ENCODE measurements at places on chromosomes 13 and 19. TPM values are rescaled to one million over a fixed set of nuclear protein-coding genes. Genes with fewer than 3 reads are reported as not detected.
A peak's percentile ranks its signal among the peaks of the same experiment; 100 is the strongest.

Gene LRRC4B
- total RNA-seq, result 1.8 TPM

Gene CEACAM16
- not detected for total RNA-seq

Gene ZNF69
- total RNA-seq, result 5.9 TPM

Gene RFPL4AL1
- not detected for total RNA-seq

Gene CACNA1A
- total RNA-seq, result 0.66 TPM

Gene KLF1
- not detected for total RNA-seq

Gene TMEM59L
- 5.9 TPM for total RNA-seq

Gene NKG7
- 0.89 TPM for total RNA-seq

DNA sequence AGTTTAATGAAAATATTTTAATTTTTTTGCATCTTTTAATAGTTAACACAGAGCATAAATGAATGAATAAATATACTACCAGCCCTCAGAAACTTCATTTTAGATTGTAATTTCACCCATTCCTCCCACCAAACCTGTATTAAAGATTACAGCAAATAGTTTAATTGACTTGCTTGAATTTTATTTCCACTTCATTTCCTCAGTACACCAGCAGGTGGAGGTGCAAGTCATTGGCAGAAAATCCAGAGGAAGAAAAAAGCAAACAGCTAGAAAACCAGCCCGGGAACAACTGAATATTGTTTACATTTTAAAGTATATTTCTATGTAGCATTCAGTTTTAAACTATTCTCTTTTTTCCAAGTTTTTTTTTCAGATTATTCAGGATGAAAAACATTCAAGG is 177.8 kb downstream of the OLFM4 start:
- no peak for DNase-seq

DNA sequence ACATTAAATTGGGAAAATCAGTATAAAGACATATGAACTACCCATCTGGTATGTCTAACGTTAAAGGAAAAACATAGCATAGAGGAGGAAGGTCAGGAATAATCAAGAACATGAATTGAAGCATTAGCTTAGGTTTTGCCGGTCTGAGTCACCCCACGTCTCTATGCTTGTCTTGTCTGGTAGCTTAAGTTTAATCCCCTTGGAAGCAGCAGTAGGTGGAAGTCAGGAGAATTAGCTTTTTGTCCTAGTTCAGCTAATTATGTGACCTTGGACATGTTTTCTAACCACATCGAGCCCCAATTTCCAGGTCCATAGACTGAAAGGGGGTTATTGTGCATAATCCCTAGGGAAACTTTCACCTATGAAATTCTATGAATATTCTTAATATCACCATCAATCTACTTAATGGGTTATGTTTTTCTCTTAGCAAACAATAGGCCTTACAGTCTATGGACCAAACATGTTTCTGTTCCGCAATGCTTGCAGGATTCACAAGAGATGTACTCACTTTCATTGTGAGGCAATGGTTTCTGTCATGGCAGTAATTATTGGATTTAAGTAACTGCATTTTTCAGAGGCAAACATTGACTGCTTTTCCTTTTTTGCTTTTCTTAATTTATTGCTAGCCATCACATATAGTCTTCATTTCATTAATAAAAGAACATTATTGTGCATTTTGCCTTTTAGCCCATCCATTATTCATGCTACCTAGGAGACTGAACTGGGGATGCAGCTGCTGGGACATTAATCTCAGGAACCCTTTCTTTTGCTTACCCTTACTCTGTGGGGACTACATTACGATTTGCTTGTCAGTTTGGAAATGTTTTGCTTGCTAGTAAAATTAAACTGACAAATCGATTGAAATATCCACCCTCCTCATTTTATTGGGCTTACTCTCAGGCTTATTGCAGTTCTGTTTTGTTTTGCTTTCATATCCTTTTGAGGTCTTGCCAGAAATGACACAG is 304.8 kb upstream of the MAB21L1 start:
- no peak for DNase-seq

DNA sequence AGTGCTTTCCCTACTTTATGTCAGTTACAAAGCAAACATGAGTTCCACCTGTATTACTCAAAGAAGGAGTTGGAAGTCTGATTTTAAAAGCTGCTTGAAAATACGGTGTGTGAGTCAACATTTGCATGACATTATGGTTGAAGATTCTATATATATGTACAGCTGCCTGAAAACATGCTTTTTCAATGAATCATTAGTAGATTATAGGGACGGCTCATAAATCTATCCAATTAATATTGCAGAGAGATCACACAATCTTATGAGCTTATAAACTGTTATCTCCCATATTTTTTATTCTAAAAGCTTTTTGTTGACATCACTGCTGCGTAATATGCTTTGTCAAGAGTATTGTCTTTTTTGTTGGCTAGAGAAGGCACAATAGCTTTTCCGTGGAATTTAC is 873.8 kb downstream of the SLITRK6 start:
- DNase-seq, result no peak

DNA sequence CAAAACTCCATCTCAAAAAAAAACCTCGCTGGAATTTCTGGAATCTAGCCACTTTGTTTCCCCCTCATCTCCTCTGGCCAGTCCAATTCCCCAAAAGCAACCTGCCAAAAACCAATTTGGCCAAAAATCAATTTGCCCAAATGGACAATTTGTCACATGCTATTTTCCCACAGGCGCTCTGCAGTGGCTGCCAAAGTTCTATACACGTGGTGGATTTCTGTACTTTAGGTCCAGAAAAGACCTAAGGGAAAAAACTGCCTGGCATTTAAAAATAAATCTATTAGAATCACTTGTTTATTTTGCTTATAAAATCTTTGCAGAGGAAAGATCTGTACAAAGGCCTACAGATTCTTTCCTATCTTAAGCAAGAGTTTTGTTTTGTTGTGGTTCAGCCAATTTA is 79.4 kb downstream of the MAP4K1 start:
- no peak for DNase-seq

DNA sequence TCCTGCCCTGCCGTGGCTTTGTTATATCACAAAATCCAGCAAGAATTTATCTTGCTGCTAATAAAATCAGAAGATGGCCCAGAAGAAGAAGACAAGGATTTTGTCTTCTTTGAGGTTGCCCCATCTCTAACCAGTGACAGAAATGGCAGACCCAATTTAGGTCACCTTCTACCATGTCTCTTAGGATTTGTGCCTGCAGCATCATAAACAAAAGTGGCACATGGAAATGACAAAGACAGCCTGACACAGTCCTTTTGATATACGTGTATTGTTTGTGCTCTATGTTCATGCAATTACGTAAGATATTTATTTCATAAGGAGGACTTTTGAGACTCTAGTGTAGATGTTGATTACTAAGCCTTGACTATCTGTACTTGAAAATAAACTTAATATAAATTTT is 135.9 kb upstream of the TMTC4 start:
- no peak for DNase-seq

GRCh38 chr13:40102854-40103253 is 447.4 kb downstream of the COG6 start:
- DNase-seq, result no peak

DNA sequence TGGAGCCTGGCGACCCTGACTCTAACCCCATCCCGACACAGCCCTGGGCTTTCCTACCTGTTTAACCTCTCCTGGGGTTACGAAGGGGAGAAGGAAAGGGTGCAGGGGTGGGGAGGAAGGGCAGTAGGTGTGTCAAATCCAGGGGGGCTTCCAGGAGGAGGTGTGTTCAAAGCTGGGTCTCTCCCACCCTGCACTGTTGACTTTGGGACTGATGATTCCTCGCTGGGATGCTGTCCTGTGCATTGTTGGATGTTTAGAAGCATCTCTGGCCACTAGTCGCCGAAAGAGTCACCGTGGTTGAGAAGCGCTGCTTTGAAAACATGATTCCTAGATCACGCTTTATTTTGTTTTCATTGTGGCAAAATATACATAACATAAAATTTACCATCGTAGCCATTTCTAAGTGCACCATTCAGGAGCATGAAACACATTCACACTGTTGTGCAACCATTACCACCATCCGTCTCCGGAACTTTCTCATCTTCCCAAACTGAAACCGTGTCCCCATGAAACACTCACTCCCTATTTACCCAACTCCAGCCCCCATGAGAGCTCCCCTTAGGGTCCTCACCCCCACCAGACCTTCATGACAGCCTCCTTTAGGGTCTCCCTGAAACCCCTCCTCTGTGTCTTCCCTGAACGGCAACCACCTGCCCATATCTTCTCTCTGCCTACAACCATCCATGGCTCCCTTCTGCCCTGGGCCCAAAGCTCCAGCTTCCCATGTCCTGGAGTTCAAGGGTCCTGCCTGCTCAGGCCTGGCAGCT is 4.4 kb upstream of the FCER2 start:
- DNase-seq, result no peak

DNA sequence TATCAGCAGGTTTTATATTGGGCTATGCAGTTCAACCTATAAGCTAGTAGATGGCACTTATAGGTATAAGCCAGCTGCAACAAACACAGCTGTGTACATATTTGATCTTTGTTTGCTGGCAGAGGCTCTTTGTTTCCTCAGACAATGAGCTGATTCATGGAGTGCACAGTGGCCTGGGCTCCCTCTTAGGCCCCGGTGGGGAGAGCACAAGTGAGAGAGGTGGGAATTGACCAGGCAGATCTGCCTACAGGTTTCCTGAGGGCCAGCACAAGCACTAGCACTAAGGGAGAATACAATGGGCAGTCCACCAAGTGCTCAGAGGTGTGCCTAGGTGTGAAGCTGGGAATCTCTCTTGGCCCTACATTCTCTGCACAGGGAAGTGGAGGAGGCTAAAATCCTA is 1390.7 kb downstream of the SLITRK5 start:
- DNase-seq, result no peak

DNA sequence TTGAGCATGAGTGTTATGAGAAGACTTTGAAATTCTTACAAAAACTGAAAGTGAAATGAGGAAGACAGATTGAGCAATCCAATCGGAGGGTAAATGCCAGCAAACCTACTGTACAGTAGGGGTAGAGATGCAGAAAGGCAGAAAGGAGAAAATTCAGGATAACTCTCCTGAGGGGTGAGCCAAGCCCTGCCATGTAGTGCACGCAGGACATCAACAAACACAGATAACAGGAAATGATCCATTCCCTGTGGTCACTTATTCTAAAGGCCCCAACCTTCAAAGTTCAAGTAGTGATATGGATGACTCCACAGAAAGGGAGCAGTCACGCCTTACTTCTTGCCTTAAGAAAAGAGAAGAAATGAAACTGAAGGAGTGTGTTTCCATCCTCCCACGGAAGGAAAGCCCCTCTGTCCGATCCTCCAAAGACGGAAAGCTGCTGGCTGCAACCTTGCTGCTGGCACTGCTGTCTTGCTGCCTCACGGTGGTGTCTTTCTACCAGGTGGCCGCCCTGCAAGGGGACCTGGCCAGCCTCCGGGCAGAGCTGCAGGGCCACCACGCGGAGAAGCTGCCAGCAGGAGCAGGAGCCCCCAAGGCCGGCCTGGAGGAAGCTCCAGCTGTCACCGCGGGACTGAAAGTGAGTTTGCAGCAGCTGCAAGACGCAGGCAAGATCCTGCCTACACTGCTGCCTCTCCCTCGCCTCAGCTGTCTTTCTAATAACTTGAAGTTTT is at the start of gene TNFSF13B:
Gene TNFSF13B (plus strand): TSS at position 118 of the 728 bp plus-strand sequence. CDS start 178 bp downstream, at position 296.
- DNase-seq, result peak; percentile 74

DNA sequence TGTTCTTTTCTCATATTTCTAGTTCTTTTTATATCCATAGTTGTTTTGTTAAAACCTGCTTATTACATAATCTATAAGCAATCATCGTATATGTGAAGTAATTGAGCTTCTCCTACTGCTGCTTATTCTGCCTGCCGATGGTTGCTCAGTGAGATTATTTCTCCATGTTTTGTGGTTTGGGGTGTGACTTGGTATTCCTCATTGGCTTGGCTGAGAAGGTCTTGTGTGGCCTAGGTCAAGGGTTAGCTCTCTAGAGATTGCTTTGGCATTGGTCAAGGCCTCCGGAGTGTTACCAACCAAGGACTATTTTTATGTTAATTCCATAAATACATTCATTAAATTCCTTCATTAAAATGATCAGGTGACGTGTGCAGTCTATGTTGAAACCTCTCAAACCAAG is 302.8 kb downstream of the MYO16 start:
- no peak for DNase-seq

DNA sequence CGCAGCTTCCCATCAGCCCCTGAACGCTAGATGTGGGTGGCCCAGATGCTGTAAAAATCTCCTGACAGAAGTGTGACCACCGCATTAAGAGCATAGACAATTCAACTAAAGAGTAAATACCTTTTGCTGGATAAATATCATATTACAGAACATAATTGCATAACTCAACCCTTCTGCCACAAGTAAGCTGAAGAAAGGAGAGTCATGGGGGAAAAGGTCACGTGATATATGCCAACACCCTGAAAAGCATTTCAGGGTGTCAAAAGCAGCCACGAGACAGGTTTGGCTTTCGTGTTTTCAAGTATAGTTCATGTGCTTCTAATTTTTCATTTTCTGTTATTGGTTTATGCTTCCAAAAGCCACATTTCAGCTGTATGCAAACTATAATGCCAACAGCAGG is 71.3 kb downstream of the LHFPL6 start:
- no peak for DNase-seq

DNA sequence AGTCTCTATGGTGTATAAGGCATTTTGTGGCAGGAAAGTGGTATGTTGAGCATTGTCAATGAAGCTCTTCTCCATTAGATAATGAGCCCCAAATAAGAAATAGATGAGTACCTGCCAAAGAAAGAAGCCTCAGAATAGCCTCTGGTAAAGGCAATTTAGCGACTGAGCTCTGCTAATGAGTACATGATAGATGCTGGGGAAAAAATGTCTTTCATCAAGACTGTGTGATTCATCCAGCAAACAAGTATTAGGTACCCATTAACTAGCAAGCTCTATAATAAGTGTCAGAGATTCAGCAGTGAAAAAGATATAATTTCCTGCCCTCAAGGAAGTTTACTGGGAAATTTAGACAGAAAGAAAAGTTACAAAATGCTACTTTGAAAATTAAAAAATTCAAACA is 294.6 kb downstream of the ITGBL1 start:
- DNase-seq, result no peak

DNA sequence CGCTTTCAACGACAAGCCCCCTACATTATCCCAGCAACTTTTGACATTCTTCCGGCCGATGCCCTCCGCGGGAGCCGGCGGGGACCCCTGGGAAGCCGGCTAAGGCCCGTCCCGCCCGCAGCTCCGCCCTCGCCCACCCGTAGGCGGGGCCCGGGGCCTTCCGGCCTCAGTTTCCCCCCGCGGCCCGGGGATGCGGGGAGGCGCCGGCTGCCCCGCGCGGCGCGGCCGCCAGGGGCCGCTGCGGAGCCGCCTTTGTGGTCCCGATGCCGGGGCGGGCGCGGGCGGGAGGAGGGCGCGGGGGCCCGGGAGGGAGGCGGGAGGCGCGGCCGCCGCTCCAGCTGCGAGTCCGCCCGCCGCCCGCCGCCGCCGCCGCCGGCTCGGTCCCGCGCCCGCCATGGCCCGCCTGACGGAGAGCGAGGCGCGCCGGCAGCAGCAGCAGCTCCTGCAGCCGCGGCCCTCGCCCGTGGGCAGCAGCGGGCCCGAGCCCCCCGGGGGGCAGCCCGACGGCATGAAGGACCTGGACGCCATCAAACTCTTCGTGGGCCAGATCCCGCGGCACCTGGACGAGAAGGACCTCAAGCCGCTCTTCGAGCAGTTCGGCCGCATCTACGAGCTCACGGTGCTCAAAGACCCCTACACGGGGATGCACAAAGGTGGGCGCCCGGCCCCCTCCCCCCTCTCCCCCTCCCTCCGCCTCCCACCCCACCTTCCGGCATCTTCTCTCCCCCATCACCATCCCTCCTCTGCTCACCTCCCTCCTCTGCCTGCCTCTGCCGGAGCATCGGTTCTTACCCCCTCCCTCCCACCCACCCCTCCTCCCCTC is at the start of gene CELF5:
Gene CELF5 (plus strand): TSS at position 316 of the 823 bp plus-strand sequence. CDS start 79 bp downstream, at position 395.
- DNase-seq, result peak; percentile 84
